ENCODE measurements at places on chromosomes 4 and X.

DNA sequence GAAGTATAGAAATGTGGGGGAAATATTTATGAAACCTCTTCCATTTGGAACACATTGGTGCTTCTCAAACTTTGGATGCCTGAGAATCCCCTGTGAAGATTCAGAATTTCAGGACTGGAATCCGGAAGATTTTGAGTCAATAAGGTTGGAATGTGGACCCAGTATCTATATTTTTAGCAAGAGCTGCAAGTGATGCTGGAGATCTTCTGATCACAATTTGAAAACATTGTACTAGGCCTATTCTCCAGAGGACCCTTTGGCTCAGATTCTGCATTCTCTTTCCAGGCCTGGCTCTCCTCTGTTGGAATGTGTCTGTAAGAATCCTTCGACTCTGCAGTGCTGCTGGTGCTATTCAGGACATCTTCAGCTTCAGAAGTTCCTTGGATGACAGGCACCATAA, 2.4 kb upstream of the PKD2 start:
- no peak for DNase-seq

GRCh38 chr4:142036795-142037583, 400.6 kb downstream of the IL15 start:
- no peak for DNase-seq

DNA sequence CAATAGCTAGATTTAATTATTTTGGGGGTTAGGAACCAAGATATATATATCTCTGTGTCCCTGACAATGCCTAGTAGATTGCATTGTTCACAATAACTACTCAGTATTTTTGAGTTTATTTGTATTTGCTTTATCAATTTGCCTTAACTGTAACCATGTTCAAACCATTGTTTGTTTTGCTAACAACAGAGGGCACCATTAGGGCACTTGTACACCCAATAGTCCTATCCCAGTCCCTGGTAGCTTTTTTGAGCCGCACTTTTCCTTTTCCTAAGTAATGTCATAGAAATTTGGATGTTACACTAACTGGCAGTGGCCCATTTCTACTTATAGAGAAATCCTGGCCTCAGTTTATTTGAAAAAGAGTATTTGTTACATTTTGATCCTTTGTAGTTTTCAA, 575 bp upstream of the KLHL5 start:
- DNase-seq: no peak

DNA sequence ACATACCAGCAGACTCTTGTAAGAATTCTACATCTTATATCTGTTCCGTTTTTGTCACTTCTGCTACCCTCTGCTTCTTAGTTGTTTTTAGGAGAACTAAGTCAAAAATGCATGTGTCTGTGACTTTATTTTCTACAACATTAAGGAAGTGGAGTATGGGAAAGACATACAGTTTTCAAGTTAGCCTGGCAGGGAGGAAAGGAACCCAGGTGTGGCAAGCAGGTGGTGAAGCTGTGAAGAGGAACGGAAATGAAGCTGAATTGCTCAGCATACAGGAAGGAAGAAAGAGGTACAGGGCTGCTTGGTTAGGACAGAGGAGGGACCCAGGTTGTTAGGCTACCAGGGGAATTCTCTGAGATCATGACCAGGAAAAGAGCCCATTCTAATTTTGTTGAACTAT, 9.4 kb downstream of the GPRIN3 start:
- DNase-seq: no peak

DNA sequence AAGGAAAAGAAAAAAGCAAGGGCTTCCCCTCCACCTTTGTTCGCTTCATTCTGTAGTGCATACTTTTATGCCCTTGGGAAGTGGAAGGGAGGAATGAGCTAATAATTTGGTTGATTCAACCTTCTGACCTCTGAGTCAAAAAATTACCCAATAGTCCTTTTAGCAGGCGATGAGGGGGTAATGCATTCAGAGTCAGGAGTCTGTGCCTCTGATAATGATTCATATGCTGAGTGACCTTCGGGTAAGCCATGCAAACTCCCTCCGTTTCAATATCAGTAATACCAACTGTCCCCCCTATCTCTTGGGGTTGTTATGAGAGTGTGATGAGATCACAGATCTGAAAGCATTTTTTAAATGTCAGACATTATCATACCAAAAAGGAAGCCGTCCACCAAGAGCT, 41.6 kb upstream of the ACSL4 start:
- DNase-seq: no peak

DNA sequence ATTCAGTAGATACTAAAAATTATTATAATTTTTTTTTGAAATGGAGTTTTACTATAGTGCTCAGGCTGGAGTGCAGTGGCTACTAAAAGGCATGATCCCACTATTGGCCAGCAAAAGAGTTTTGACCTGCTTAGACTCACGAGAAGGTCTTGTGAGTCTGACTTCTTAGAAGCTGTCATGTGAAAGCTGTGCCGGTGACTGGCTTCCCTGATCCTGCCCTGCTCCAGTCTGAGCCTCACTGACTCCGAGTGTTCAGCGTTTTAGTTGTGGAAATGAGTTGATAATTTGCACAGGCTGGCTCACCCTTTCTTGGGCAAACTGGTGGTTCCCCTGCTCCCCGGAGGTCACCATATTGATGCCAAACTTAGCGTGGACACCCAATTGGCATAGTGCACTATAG, 16.4 kb upstream of the CXCL8 start:
- no peak for DNase-seq

Data from NCI-H1417 treated with DMSO at 0.1 percent for 48 hours (cell line).